Motor neuron (in vitro differentiated cells): ENCODE measurements at places on chromosomes 5 and 9. TPM values are rescaled to one million over a fixed set of nuclear protein-coding genes. Genes with fewer than 3 reads are reported as not detected.

GRCh38 chr5:142186857-142187594 lies 78.4 kb downstream of the NDFIP1 start:
- ATAC-seq, result no peak

The FLT4 gene
- total RNA-seq, result 0.73 and 1.2 TPM in 2 replicates

The PCA3 gene
- 0.25 and 1.5 TPM in 2 replicates for total RNA-seq

The PRR16 gene
- total RNA-seq, result 1.4 and 1.9 TPM in 2 replicates

GRCh38 chr5:25544652-25545249 lies 900.0 kb upstream of the CDH10 start:
- peak; percentile 76 for ATAC-seq

DNA sequence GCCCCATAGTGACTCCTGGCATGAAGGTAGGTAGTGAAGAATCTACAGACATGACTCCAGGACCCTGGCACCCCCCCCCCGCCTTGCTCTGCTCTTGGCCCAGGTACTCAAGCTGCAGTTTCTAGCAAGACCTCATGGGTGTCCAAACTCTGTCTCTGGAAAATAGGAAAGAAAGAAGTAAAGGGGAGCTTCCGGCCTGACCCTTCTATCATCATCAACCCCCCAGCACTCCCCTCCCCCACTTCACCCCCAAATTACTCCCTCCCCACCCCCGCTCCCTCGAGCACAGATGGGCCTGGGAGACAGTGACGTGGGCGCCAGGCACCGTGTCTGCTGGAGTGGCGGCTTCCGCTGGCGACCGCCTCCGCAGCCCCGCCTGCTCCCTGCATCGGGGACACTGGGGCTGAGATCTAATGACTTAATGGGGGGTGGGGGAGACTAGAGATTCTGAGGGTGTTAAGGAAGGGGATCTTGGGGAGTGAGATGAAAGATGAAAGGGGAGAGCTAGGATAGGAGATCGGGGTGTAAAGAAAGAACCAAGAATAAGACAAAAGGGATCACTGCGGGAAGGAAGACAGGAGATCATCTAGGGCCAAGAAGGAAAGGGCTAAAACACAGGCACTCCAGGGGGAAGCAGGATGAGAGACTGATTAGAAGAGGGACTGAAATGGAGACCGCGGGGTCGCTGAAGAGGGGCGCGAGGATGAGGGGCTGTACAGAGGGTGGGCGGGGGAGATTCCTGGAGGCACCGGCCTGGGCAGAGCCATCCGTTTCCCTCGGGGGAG lies 1.1 kb upstream of the DNAJB5 start:
- ATAC-seq, result no peak

The TAS2R1 gene
- total RNA-seq, result 0.11 and 0.31 TPM in 2 replicates

GRCh38 chr5:124651663-124652513 lies 94.6 kb downstream of the ZNF608 start:
- peak; percentile 93 for ATAC-seq

The MOB3B gene
- 4.6 and 5.2 TPM in 2 replicates for total RNA-seq

DNA sequence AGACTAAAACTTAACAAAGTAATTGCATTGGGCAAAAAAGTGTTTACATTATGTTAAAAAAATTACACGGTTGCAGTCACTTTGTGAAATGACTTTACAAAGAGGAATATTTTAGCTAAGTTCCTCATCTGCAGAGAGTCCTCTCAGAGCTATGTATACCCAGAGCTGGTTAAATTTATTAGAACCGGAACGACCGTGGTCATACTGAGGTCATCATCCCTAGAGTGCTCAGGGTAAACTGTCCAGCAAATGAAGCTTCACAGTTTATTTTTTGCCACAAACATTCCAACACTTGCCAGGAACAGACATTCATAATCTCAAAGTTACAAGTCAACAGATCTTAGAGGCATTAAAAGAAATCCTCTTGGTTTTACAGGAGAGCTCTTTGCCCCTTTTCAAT lies 897 bp downstream of the ROPN1L start:
- ATAC-seq, result no peak

DNA sequence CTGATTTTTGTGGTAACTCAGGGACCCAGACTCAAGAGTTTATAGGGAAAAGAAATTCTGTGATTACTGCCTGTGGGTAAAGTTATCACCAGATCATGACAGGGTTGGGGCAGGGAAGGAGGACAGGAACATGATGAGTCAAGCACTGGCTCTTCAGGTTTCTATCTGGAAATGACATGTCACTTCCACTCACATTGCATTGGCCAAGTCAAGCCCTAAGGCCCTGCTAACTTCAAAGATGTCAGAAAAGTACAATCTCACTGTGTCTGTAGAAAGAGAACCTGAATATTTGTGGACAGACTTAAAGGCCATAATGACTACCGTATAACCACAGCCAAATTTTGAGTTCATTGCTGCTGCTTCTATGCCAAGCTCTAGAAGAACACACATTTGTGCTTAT lies 187.7 kb downstream of the TLE4 start:
- no peak for ATAC-seq

The ECM2 gene
- 0.52 and 0.68 TPM in 2 replicates for total RNA-seq

The PCDHGC5 gene
- 1.2 and 2.0 TPM in 2 replicates for total RNA-seq

The MAMDC4 gene
- 1.5 and 1.9 TPM in 2 replicates for total RNA-seq

DNA sequence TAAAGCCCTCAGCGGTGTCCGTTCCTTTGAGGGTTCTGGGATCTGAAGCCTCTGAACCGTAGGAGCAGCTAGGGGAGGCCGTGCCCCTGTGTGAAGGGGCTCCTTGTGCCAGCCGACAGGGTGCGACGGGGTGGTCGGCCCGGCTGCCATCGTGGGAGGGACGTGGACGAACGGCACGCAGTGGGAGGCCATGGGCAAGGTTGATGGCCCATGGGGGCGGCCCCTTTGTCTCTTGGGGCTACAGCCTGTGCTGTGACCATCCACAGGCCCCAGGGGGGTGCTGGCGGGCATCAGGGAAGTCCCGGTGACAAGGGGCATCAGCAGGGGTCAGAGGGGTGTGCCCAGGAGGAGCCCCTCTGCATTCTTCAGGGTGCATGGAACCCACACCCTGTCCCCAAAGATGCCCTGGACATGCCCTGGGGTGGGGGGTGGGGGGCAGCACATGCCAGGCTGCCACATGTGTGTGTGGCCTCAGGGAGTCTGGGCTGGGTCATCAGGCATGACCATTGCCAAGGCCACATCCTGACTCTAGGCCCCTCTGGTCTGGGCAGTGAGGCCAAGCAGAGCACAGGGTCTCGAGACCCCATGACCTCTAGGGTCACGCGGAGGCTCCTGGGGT lies 49.6 kb upstream of the CACNA1B start:
- no peak for ATAC-seq
